ENCODE measurements at places on chromosomes 6 and 20. TPM values are rescaled to one million over a fixed set of nuclear protein-coding genes. Genes with fewer than 3 reads are reported as not detected.

IMPG1 gene
- not detected for total RNA-seq

GHRH gene
- not detected for total RNA-seq

SOX18 gene
- total RNA-seq, result 22.5 TPM

MCCD1 gene
- total RNA-seq, result not detected

TREM1 gene
- total RNA-seq, result 3.3 TPM

BHLHE23 gene
- not detected for total RNA-seq

GABRR1 gene
- not detected for total RNA-seq

SLC4A11 gene
- total RNA-seq, result 0.78 TPM

DNA sequence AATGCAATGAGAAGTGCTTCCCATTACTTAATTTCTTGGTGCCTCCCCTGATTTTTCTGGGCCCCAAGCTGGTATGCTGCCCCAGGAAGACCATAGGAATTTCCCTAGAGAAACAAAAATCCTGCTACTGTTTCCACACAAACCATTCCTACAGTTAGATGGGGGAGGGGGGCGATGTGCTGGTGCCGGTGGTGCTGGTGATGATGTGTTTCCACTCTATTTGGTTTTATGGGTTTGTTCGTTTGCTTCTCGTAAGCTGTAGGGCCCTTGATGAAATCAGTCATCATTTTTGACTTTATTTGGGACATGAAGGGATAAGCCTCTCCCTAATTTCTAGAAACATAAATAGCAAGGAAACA, 105.1 kb downstream of the MKKS start:
- no peaks in the 10 kb centered on the region for H3K27me3 ChIP-seq
- H3K4me3 ChIP-seq, result no peak overlapping the region
- DNase-seq, result no peak

- H3K4me3 ChIP-seq, result peak overlapping the region; percentile 75
- no peaks in the 10 kb centered on the region for H3K4me1 ChIP-seq
- no peak for DNase-seq
- no peak overlapping the region for H3K27ac ChIP-seq
Measured at GRCh38 chr6:167828325-167828956, 1.7 kb downstream of the AFDN start.

DNA sequence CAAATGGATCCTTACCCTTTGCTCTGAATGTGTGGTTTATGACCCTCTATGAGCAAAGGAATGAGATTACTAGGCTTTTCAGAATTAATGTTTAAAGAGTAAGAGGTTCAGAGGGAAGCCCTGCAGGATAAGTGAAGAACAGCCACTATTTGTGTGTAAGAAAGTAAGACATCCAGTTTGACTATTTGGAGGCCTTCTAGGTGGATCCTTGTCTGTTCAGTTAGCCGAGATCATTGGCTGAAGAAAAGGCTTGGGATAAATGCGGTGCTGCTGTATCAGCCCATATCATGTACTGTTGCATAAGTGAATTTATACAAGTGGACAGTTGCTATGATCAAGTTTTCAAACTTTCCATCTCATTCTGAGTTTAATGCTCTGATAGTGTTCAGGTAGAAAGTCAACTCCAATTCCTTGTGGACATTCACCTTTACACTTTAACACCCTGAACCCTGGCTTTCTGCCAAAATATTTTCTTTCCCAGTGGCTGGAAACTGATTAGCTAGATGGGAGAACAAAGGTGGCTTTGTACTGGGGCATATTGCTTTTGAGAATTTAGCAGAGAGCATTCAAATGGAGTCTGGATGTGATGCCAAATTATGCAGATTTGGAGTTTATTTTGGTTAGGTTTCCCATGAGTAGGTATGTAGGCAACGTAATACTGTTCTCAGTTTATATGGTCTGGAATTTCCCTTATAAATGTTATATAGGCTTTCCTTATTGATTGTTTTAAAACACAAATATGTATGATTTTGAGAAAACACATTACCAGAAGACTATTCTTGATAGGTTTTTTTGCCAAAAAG, 15.0 kb downstream of the PARD6B start:
- no peak overlapping the region for H3K4me3 ChIP-seq
- no peak for DNase-seq
- H3K4me1 ChIP-seq, result peaks cover 60% of the 10 kb centered on the region

DNA sequence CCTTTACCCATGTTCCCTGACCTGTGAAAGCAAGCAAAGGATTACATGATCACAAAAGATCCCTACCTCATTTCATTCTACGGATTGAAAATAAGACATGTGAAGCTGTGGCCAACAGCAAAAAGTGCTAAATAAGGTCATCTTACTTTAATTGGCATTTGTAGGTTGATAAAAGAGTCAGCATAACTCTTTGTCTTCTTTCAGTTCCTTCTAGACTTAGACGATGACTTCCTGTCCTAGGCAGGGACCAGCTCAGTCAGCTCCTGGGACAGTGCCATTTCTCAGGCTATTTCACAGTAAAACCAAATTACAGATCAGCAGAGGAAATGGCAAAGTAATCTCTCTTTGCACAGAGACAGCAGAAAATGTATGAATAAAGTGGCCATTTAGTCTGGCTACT, 480.7 kb downstream of the RFPL4B start:
- no peaks in the 10 kb centered on the region for H3K4me1 ChIP-seq
- no peak overlapping the region for H3K4me3 ChIP-seq
- DNase-seq, result peak; percentile 48
- no peak overlapping the region for H3K27ac ChIP-seq
- H3K27me3 ChIP-seq, result no peaks in the 10 kb centered on the region

DNA sequence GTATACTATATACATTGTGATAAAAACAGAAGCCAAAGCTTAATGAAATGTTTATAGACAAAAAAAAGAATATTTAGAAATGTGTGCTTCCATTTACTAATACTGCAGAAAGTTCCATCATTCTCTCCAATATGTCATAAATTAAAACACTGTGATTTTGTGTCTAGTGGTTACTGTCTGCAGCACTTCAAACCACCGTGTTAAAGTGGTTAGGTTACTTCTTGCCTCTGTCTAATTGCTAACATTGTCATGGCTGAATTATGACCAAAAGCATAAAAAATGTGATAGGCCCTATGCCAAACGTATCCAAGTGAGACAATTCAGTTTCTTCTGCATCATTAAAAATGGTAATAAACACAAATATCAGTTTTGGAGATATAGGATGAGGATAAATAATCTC, 52.7 kb upstream of the CST5 start:
- no peaks in the 10 kb centered on the region for H3K36me3 ChIP-seq
- H3K4me3 ChIP-seq, result no peak overlapping the region
- no peak overlapping the region for H3K27ac ChIP-seq
- no peaks in the 10 kb centered on the region for H3K27me3 ChIP-seq
- no peak for DNase-seq
- H3K4me1 ChIP-seq, result no peaks in the 10 kb centered on the region

DNA sequence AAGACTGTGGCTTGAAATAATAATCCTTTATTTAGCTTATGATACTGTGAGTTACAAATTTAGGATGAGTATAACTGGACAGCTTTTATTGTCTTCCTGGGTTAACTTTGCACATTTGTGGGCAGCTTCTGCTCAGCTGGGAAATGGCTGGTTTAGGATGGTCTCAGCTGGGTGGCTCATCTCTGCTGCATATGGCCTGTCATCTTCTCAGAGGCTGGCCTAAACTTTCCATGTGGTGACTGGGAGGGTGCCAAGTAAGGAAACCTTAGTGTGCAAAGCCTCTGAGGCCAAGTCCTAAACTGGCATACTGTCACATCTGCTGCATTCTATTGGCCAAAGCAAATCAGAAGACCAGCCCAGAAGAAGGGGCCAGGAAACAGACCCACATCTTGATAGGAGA, 40.2 kb downstream of the BTBD3 start:
- H3K27me3 ChIP-seq, result no peaks in the 10 kb centered on the region
- no peaks in the 10 kb centered on the region for H3K36me3 ChIP-seq
- H3K4me3 ChIP-seq, result no peak overlapping the region
- no peak overlapping the region for H3K27ac ChIP-seq
- H3K4me1 ChIP-seq, result no peaks in the 10 kb centered on the region

DNA sequence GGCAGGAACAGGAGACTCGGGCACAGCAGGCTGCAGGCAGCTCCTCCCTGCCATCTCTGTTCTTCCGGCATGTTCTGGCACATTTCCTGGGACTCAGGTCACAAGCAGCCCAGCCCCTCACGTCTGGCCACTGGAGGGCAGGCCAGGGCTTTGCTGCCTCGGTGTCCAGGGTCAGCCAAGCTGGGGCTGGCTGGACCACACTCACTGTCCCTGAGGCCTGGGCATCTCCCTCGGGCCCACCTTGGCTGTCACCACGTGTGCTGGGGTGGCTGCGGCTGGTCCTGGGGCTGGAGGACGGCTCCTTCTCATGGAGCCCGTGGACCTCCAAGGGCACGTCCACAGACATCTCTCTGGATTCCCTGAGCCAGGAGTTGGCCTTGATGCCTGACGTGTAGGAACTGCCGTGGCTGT, 18.5 kb downstream of the FRMD1 start:
- H3K27me3 ChIP-seq, result no peaks in the 10 kb centered on the region
- no peak overlapping the region for H3K27ac ChIP-seq
- no peaks in the 10 kb centered on the region for H3K36me3 ChIP-seq
- no peak overlapping the region for H3K4me3 ChIP-seq
- DNase-seq, result no peak

DNA sequence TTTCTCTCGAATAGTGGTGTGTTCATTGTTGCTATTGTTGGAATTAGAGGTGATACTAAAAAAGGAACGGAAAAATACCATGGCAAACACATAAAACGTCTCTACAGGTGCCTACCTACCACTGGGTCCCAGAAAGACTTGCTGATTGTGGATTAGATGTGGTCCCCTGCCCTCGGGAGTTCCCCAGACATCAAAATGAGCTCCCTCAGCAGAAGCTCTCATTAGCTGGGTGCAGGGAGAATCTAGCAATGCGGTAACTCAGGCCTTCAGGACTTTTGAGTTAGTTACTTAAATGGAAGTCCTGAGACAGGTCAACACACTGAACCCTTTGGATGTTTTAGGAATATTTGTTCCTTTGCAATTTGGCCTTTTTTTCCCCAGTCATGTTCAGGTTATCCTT, 6.1 kb downstream of the IRF4 start:
- no peaks in the 10 kb centered on the region for H3K36me3 ChIP-seq
- H3K4me1 ChIP-seq, result peaks cover 9% of the 10 kb centered on the region
- no peak overlapping the region for H3K27ac ChIP-seq
- H3K4me3 ChIP-seq, result no peak overlapping the region
- no peak for DNase-seq
- peaks cover 28% of the 10 kb centered on the region for H3K27me3 ChIP-seq

DNA sequence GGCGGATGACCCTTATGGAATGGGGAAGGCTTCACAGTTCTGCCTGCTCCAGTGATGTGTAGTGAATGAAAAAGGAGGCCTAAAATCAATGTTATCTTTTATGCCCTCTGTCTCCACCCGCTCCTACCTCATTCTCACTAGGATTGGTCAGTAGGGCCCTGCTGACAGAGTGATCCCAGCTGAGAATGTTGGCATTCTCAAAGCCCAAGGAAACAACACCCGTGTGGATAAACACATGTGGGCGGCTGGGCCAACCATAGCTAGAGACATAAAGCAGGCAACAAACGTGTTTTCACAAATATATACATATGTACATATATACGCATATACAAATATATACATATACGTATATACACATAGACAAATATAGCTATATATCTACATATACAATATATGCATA, 4.5 kb downstream of the RIPK1 start:
- H3K27me3 ChIP-seq, result no peaks in the 10 kb centered on the region
- no peak overlapping the region for H3K27ac ChIP-seq
- H3K4me1 ChIP-seq, result peaks cover 54% of the 10 kb centered on the region
- H3K4me3 ChIP-seq, result no peak overlapping the region
- H3K36me3 ChIP-seq, result peaks cover 3% of the 10 kb centered on the region
- no peak for DNase-seq

GRCh38 chr6:159461266-159461665, 231.8 kb downstream of the SOD2 start:
- H3K36me3 ChIP-seq, result no peaks in the 10 kb centered on the region
- H3K27me3 ChIP-seq, result no peaks in the 10 kb centered on the region
- DNase-seq, result no peak
- H3K27ac ChIP-seq, result no peak overlapping the region
- peaks cover 10% of the 10 kb centered on the region for H3K4me1 ChIP-seq
- no peak overlapping the region for H3K4me3 ChIP-seq

- no peaks in the 10 kb centered on the region for H3K4me1 ChIP-seq
- H3K36me3 ChIP-seq, result no peaks in the 10 kb centered on the region
- no peak for DNase-seq
Measured at GRCh38 chr6:39999006-39999867, 65.0 kb upstream of the MOCS1 start.

- peak within 1 kb of the TSS; percentile 81 for H3K27ac ChIP-seq
- no peaks in the 10 kb centered on the region for H3K27me3 ChIP-seq
- H3K36me3 ChIP-seq, result no peaks in the 10 kb centered on the region
- DNase-seq, result peak; percentile 61
- peaks cover 12% of the 10 kb centered on the region for H3K4me1 ChIP-seq
Measured at GRCh38 chr6:130018292-130018743, at the start of gene L3MBTL3. L3MBTL3 (plus strand) TSS chr6:130018581; CDS start chr6:130042700, 24,119 bp downstream.

- peak overlapping the region; percentile 29 for H3K27ac ChIP-seq
- H3K4me3 ChIP-seq, result no peak overlapping the region
- H3K36me3 ChIP-seq, result peaks cover 23% of the 10 kb centered on the region
- H3K27me3 ChIP-seq, result no peaks in the 10 kb centered on the region
- H3K4me1 ChIP-seq, result no peaks in the 10 kb centered on the region
Measured at GRCh38 chr6:89927791-89928550, 33.7 kb downstream of the GJA10 start.

- no peak overlapping the region for H3K27ac ChIP-seq
- H3K27me3 ChIP-seq, result no peaks in the 10 kb centered on the region
- H3K4me1 ChIP-seq, result no peaks in the 10 kb centered on the region
- DNase-seq, result no peak
- H3K36me3 ChIP-seq, result no peaks in the 10 kb centered on the region
Measured at GRCh38 chr6:160750276-160750689, 48.2 kb downstream of the PLG start.

GRCh38 chr6:84346372-84346771, 118.9 kb upstream of the CEP162 start:
- no peak overlapping the region for H3K27ac ChIP-seq
- no peaks in the 10 kb centered on the region for H3K27me3 ChIP-seq
- no peaks in the 10 kb centered on the region for H3K4me1 ChIP-seq

DNA sequence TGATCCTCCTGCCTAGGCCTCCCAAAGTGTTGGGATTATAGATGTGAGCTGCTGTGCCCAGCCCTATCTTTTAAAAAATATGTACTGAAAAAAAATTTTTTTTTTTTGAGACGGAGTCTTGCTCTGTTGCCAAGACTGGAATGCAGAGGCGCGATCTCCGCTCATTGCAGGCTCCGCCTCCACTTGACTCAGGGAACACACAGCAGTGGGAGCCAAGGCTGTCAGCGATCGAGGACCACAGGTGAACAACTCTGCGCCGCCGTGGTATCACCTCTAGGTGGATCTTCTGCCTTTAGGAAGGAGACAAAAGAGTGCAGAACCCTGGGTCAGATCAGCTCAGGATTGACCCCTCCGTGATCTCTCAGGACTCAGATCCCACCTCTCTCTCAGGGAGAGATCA, 13.7 kb downstream of the RAET1E start:
- no peak overlapping the region for H3K27ac ChIP-seq
- no peaks in the 10 kb centered on the region for H3K27me3 ChIP-seq
- no peak for DNase-seq
- no peaks in the 10 kb centered on the region for H3K36me3 ChIP-seq
- H3K4me3 ChIP-seq, result no peak overlapping the region
- no peaks in the 10 kb centered on the region for H3K4me1 ChIP-seq

All from tibial nerve (tissue), 4 donors.